GM12878 (cell line): ENCODE measurements at places on chromosomes 11 and 22.

- DNase-seq: no peak
These were observed 21.6 kb upstream of the RIC3 start for GRCh38 chr11:8190431-8190830.

DNA sequence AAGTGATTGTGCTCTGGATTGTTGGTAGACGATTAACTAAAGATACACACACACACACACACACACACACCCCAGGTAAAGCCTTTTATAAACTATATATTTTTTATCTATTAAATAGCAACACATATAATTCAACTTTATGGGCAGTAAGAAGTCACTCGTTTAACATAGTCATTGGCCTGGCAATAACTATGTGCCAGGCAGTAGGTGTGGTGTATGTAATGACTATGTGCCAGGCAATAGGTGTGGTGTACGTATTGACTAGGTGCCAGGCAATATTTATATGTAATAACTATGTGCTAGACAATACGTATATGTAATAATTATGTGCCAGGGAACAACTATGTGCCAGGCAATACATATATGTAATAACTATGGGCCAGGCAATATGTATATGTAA is 40.0 kb upstream of the TENM4 start:
- no peak for DNase-seq

DNA sequence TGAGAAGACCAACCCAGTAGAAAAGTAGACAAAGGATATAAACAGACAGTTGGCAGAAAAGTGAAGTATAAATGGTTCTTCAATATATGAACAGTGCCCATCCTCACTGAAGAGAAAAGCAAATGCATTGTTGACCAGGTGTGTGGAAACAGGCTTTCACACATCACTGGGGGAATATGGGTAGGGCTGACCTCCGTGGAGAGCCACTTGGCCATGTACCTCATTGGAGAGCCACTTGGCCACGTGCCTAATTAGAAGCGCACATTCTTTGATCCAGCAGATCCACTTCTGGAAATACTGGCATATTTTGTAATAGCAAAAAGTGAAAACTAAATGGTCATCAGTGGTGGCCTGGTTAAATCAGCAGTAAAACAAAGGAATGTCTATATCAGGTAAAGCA is 43.2 kb downstream of the PPP6R3 start:
- DNase-seq: no peak

- DNase-seq: no peak
These were observed 74.4 kb downstream of the NCAPD3 start for GRCh38 chr11:134149371-134149770.

DNA sequence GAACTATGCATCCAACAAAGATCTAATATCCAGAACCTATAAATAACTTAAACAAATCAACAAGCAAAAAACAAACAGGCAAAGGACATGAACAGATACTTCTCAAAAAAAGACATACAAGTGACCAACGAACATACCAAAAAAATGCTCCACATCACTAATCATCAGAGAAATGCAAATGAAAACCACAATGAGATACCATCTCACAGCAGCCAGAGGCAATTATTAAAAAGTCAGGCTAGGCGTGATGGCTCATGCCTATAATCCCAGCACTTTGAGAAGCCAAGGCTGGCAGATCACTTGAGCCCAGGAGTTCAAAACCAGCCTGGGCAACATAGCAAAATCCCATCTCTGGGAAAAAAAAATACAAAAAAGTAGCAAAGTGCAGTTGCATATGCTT is 10.7 kb downstream of the SAA4 start:
- no peak for DNase-seq

DNA sequence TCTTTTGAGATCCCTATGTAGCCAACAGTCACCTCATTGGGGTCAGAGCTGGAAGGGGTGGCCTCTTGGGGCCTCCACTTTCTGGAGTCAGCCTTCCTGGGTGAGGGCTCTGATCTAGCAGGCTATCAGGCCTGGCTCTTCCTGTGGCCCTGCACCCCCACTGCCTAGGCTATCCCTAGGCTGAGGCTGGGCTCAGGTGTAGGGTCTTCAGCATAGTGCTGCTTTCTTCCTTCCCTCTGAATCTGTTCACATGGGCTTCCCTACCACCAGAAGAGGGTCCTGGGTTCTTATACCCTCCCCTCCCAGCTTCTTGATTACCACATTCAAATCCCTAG is 456 bp upstream of the SPI1 start:
- no peak for DNase-seq

- DNase-seq: no peak
These were observed 45.3 kb upstream of the GCAT start for GRCh38 chr22:37762389-37762836.

DNA sequence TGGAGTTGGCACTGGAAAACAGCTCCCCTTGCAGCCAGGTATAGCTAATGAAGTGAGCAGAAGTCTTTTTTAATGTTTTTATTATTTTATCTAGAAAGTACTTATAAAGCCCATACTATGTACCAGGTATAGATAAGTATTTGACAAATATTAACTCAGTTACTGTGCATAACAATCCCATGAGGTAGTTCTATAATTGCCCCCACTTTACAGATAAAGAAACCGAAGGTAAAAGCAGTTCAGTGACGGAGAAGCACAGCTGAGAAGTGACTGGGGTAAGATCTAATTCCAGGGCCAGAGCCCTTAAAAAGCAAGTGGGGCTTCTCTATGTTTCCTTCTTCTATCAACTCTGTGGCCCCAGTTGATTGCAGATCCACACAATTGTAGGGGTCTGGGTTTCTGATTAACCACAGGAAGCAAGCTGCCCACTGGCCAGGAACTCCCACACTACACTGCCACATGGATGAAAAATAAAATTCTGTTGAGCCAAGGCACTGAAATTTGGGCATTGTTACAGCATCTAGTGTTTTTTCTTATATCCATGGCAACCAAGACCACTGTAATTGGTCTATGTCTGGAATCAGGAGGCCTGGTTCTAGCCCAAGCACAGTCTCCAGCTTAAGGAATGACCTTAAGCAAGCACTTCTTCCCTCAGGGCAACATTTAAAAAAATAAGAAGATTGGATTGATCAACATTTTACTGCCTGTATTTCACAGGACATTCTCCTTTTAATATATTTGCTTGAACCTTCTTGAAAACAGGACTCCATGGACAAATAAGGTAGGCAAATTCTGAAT is 55.3 kb upstream of the TEAD1 start:
- DNase-seq: no peak

DNA sequence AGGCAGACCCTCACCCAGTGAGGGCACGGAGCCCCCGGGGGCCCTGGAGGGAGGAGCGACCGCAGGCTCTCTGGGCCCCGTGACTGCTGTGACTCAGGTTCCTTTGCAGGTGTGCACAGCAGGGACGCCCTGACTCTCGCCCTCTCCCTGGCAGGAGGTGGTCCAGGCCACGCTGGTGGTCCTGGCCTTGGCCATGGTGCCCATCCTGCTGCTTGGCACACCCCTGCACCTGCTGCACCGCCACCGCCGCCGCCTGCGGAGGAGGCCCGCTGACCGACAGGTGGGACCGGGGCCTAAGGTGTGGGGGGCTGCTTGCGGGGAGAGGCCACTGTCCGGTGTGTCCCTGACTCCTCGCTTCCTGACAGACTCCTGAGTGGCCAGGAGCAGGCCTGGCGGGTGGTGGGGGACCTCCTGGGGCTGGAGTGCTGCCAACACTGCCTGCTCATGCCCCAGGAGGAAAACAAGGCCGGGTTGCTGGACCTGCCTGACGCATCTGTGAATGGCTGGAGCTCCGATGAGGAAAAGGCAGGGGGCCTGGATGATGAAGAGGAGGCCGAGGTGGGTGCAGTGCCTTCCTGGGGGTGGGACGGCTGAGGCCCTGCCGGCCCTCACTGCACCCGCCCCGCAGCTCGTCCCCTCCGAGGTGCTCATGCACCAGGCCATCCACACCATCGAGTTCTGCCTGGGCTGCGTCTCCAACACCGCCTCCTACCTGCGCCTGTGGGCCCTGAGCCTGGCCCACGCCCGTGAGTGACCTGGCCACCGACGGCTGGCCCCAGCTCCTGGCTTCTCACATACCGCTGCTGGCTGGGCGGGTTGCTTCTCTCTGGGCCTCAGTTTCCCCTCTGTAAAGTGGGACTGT is 10.9 kb downstream of the TCIRG1 start:
- DNase-seq: no peak

DNA sequence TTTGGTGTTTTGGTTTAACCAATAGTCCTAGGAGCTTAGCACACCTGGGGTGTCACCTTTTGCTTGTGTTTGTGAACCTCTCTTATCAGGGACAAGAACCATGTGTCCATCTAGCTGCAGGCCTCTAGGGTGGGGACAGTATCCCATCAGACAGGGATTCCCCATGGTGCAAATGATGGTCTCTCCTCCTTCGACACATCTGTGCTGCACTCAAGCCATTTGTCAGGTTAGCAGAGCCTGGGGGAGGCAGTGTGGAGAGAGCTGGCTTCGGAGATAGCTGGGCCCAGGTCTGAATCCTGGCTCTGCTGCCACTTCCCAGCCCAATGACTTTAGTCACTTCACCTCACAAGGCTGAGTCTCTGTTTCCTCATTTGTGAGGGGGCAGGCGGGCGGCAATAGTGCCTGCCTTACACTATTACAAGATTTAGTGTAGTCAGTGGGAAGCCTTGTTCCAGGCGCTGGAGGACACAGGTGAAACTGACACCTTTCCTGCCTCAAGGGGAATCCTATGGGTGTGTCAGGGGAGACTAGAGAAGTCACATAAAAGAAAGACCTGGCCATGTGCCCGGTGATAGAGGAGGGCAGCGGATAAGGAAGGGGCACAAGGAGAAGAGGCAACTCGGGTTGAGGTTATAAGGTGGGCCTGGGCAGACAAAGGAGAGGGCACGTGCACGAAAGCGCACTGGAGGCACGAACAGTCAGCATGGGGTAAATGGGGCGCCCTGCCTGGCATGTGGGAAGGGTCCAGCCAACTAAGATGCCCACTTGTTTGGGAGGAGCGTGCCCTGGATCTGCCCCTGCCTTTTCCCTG is 12.6 kb downstream of the KLHL35 start:
- no peak for DNase-seq

- DNase-seq: no peak
These were observed 14.2 kb upstream of the PIK3C2A start for GRCh38 chr11:17221968-17222367.

DNA sequence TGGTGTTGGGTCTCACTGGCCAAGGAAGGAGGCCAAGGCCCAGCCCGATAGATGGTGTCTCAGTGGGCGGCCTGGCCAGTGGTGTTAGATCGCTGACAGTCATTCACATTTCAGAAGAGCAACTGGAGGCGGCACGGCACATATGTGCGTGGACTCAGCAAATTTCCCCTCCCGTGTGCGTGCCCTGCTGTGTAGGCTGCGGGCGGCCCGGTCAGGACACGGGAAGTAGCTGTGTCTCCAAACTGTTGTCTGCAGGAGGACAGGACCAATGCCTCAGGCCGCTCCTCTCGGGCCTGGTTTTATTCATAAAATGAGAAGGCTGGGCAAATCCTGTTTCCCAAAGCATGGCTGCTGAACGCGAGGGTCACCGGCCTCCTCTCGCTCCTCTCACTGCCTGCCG is 711.7 kb downstream of the BRD1 start:
- DNase-seq: no peak

DNA sequence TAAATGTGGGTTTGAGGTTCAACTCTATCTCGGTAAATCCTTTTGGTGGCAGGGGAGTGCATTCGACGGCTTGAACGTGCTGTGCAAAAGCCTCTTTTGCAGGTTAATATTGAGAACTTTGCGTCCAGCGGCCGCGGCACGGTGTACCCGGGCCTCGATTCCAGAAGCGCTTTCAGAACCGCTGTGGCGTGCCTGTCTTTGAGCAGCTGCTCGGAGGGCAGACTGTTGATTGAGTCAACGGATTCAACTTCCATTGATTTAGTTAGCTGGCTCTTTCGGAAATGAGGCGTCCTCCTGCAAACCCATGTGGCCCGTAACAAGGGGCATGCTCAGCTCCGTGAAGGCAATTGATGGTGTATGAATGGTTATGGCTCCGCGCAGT is 1247.8 kb downstream of the BRD1 start:
- DNase-seq: no peak

- DNase-seq: no peak
These were observed 34.8 kb downstream of the MB start for GRCh38 chr22:35582218-35582860.

- no peak for DNase-seq
These were observed 10.5 kb downstream of the RBM14 start for GRCh38 chr11:66626926-66627325.
